ENCODE measurements at places on chromosomes 7 and 10.

GRCh38 chr7:107931740-107932515, 40.9 kb downstream of the DLD start:
- no peak for DNase-seq

DNA sequence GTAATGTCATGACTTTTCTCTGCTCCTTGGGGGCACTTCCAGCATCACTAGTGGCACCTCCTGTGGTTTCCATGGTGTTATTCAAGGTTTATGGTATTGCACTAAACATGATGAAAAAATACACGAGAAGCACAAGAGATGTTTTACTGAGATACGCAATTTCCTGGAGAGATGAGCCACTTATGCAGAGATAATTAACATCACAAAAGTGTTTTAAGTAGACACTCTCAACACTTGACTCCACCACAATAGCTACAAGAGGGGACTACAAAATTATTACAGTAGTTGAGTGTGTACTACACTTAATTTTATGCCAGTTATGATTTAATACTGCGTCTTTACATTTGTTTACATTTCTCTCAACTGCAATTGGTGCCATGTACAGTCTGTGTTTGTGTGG, 906.7 kb downstream of the DNAJB9 start:
- DNase-seq, result no peak

DNA sequence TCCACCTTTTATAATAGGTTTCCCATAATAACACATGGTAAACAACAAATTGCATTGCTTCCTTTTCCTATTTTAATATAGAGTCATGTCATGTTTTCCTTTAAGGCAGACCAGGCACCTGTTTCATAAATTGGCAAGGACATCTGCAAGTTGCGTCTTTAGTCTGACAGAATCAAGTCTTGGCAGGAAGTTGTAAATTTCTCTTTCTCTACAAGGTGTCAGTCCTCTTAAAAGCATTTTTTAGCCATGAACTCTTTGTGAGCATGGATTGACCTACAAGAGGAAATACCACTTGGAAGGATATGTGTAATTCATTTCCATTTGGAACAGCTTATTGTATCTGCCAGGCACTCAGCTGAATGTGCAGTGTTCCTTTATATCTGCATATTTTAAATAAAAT, 176.8 kb downstream of the PRKG1 start:
- no peak for DNase-seq

- DNase-seq, result peak; percentile 64
Measured at GRCh38 chr7:1533547-1534329, 3.2 kb downstream of the MAFK start.

- no peak for DNase-seq
Measured at GRCh38 chr10:103816431-103816830, 38.9 kb downstream of the SH3PXD2A start.

GRCh38 chr7:99734987-99735386, at the start of gene CYP3A7:
Gene CYP3A7 (minus strand): TSS chr7:99735196. CDS start chr7:99735093, 103 bp downstream.
- DNase-seq, result no peak

- no peak for DNase-seq
Measured at GRCh38 chr7:100730136-100730800, 3.1 kb upstream of the ZAN start.

DNA sequence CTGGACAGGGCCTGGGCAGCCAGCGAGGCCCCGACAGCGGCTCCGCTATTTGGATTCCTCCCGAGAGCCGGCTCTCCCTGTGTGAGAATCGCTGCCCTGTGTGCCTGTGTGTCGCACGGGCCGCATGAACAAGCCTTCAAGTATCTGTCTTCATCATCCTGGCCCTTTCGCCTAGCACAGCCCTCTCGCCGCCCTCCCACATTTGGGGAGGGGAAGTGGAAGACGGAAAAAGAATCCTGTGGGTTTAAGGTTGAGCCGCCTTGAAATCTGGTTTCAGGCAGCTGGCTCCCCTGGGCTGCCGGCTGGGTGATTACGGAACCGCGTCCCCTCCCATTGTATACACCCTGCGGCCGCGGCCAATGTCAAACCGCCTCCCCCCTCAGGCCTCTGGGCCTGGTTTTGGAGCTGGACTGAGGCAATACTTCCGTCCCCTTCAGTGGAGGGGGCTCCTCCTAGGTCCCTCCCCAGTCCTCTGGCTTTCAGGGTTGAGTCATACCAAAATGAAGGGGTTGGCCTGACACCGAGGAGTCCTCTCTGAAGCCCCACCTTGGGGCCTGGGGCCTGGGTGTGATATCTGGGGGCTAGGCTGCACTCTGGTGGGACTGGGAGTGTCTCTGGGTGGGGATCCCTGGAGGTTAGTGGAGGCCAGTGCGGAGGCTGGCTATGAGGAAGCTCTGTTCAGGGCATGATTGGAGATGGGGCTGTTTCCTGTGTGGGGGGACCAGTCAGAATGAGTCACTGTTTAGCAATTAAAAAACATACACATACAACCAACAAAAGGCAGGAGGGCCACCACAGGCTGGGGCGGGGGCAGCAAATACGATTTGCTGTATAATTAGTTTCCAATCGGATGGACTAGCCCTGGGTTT, 1.7 kb downstream of the TRIM8 start:
- DNase-seq, result peak; percentile 90

DNA sequence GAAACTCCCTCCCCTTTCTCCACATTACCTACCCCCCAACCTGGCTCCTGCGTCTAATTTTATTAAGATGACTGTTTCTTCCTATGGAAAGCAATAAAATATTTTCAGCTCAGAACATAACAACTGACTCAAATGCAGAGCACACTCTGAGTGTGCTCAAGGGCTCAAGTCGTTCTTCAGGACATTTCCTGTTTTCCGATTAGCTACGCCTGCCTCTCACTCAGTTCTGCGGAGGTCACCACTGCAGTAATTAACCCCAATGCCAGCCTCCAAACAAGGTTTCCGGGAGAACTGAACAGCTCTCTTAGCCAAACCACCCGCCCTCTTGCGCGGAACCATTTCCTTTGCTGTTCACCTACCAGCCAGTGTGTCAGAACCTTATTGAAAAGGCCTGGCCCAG, 19.3 kb downstream of the MYOF start:
- DNase-seq, result no peak

- peak; percentile 5 for DNase-seq
Measured at GRCh38 chr10:91974960-91975359, 51.4 kb downstream of the BTAF1 start.

GRCh38 chr7:21355406-21355874, 72.4 kb upstream of the SP4 start:
- DNase-seq, result no peak

GRCh38 chr7:46163246-46163645, 242.2 kb upstream of the IGFBP3 start:
- DNase-seq, result no peak

GRCh38 chr7:134254311-134254710, 62.4 kb downstream of the SLC35B4 start:
- DNase-seq, result no peak

DNA sequence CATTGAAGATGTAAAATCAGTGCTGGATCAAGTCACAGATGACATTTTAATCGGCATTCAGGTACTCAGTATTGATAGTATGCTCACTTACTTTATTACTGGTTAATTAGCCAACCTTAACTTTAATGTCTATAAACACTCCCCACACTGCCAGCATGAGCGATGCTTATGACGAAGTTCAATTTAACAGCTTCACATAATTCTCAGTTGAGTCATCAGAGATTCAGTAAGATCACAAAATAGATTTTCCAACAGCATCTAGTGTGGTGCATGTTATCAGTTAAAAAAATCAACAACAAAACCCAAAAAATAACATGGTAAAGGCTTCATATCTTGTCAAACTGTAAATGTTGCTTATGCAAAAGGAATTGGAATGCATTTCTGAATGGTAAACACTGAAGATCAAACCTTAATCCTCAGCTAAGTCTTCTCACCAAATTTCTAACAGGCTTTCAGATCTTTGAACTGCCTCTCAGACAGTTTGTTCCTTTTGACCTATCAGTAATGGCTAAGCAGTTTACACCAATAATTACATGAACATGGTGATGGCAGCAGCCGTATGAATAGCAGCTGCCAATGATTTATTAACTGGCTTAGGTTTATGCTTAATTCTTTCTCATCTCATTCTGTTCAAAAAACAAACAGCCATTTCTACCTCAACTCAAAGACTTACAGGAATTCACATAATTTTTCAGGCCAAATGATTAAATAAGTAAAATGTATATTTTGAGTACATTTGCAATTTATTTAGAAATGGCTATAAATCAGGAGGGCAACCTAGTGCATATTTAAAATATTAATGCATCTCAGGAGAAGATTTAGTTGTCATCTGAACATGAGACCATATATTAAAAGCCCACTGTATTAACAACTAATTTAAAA, 98.5 kb downstream of the CABCOCO1 start:
- peak; percentile 64 for DNase-seq

DNA sequence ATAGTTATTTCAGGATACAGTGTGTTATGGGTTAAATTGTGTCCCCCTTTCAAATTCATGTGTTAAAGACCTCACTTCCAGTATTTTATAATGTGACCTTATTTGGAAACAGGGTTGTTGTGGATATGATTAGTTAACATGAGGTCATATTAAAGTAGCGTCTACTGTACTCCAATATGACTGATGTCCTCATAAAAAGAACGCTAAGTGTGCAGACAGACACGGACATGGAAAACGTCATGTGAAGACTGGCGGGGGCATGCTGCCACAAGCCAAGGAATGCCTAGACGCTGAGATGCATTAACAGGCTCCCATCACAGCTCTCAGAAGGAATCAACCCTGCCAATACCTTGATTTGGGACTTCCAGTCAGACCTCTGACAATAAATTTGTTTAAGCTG, 1.5 kb upstream of the WDR37 start:
- DNase-seq, result no peak

DNA sequence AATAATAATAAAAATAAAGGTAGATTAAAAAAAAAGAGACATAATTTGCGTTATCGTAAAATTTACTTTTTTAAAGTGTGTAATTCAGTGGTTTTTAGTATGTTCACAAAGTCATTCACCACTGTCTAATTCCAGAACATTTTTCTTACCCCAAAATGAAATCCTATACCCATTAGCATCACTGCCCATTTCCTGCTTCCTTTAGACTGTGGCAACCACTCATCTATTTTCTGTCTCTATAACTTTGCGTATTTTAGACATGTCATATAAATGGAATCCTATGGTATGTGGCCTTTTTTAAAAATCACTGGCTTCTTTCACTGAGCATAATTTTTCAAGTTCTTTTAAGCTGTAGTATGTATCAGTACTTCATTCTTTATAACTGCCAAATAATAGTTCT, 53.6 kb downstream of the KAT6B start:
- no peak for DNase-seq

GRCh38 chr7:83413831-83414230, 235.1 kb downstream of the SEMA3E start:
- no peak for DNase-seq

All from AG09309 (cell line).